ELR (cell line): ENCODE measurements at places on chromosomes 1 and 21.

DNA sequence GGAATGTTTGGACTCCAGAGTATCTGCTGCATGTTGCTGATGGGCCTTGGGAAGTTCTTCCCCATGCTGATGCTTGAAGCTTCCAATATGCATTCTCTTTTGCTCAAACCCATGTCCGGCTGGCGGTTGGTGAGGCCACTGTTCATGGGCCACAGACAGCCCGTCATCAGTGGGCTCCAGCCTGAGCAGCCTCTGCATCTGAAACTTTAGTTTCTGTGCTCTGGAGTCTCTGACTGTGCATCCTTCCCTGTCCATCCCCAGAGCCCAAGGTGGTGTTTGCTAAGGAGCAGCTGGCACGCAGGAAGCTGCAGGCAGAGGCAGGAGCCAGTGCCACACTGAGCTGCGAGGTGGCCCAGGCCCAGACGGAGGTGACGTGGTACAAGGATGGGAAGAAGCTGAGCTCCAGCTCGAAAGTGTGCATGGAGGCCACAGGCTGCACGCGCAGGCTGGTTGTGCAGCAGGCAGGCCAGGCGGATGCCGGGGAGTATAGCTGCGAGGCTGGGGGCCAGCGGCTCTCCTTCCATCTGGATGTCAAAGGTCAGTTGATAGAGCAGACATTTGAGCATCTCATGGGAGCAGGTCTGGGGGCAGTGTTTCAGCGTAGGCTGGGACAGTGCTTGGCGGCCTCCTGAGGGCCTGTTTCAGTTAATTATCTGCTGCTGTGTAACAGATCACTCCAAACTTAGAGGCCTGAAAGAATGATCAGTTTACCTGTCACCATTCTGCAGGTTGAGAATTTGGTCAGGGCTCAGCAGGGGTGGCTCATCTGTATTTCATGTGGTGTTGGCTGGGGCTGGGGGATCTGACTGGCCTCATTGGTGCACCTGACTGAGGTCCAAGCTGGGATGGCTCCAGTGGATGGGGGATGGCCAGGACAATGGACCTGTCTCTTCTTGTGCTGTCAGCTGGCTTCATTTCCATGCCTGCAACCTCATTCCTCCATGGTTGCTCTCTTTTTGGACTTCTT lies 16.6 kb downstream of the OBSCN start:
- no peak for DNase-seq

DNA sequence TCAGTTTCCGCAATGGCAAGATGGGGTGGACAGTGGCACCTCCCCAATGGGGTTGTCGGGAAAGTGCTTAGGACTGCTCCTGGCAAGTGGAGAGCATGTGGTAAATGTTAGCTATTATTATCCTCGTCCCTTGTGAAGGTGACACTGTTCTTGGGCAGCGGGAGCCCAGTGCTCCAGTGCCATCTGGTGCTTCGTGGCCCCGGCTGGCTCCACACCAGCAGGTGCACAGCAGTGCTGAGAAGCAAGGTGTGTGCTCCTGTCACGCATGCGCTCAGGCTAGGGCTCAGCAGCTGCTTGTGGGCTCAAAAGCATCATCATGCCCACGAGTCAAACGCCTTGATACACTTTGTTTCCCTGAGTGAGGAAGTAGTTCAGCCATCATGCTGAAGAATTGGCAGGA lies 24.9 kb upstream of the KCNC4 start:
- DNase-seq, result no peak

- DNase-seq, result peak; percentile 76
These were observed 41.7 kb upstream of the SYT14 start for GRCh38 chr1:209896346-209896745.

- DNase-seq, result peak; percentile 86
These were observed 35.6 kb upstream of the TMEM61 start for GRCh38 chr1:54944610-54945392.

- DNase-seq, result peak; percentile 87
These were observed 365.7 kb upstream of the USP24 start for GRCh38 chr1:55580845-55581332.

DNA sequence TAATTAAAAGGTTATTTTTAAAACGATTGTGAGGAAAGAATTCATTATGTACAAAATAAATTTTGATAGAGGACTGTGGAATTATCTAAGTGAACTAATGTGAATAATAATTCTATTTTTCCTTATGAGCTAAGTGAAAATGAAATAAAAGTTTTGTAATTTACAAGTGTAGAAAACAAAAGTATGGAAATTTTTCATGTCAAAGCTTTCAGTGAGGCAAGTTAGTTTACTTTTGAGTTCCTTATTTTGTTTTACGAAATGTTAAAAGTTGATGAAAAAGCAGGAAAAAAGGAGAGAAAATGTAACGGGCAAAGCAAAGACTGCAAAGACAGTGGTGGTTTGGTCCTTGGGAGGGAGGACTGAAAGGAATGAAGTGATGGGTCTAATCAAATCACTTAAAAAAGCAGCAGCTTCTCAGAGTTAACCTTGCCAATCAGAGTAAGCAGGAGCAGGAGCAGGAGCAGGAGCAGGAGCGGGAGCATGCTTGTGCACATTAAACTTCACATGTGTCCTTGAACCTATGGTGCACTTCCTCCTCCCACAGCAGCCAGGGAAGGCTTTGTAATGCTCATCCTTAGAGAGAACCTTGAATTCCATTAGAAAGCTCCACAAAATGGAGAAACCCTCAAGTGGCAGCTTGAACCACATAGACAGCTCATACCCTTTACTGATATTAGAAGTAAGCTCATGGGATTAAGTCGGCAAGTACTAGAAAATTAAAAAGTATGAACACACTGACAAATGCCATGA lies 133.4 kb downstream of the LHX4 start:
- DNase-seq, result no peak

- peak; percentile 43 for DNase-seq
These were observed 519 bp downstream of the RERE start for GRCh38 chr1:8816831-8817411.

GRCh38 chr1:33385251-33385650 lies 45.6 kb downstream of the PHC2 start:
- DNase-seq, result no peak

- no peak for DNase-seq
These were observed 44.4 kb downstream of the RNF11 start for GRCh38 chr1:51280321-51280978.

DNA sequence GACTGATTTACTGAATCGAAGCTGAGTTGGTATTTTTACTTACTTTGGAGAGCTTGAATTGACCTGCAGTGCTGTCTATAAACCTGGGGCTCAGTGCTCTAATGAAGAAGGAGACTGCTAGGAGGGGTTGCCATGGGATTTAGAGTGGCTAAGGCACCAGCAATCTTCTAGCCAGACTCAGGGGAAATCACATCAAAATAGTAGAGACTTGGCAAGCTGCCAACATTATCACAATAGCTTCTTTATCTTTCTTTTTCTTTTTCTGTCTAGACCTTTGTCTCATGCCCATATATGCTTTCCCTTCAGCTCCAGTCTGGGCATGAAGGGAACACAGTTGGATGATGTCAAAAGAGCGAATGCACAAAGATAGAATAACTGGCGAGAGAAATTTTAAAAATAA lies 301.1 kb upstream of the DPYD start:
- peak; percentile 17 for DNase-seq

GRCh38 chr1:208077232-208078075 lies 166.5 kb upstream of the CD34 start:
- DNase-seq, result no peak

DNA sequence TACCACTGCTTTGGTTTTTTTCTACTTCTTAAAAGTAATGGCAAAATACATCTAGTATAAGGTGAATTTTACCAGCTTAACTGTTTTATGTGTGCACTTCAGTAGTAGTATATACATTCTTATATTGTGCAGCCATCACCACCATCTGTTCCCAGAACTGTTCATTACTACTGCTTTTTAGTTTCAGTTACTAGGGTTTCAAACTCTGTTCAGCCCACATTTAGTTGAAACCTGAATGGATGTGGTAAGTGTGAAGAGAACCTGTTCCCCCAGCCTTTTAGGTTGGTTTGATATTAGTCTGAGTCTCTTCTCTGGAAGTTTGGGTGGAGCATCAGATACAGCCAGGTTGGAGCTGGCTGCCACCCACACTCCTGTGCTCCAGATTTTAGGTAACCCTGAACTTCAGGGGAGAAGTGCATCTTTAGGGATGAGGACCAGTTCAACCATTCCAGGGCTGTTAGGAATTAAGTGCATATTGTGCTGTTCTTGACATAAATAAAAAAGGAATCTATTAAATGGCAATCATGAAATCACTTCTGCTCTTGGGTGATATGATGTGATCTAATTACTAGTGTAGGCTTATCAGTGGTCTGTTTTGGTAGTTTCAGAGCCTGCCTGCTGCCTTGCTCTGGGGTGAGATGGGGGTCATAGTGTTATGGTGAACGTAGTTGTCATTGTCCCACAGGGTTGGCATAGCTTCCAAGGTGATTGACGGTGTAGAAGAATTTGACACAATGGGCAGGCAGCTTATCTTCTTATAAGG lies 32.1 kb downstream of the URB2 start:
- no peak for DNase-seq

DNA sequence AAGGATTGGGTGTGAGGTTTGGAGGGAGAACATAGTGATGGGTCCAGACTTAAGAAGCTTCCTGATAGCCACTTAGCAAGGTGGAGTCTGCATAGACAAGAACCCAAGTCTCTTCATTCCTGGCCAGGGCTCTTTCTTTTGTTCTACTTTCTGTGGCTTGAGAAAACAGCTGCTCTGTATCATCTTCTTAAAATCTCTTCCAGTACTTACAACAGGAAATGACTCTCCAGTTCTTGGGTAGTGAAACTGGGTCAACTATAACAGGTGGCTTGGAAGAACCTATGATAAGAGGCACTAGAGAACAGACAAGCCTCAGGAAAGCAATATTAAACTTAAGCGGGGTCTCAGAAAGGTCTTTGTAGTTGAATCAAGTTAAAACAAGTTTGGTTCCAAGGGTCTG lies 148.1 kb upstream of the USP24 start:
- peak; percentile 40 for DNase-seq

DNA sequence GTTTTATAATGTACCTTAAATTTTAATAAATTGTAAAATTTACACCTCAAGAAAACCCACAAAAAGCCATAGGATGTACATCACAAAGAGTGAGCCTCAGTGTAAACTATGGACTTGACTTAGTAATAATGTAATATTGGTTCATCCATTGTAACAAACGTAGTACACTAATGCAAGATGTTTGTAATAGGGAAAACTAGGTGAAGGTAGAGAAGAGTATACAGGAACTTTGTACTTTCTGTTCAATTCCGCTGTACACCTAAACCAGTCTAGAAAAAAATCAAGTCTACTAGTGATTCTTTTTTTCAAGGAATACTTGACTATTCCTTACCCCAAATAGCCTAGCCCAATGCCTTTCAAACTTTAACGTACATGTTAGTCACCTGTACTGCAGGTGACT lies 222.3 kb upstream of the FGGY start:
- no peak for DNase-seq

GRCh38 chr1:22850681-22851080 lies 122.0 kb downstream of the LACTBL1 start:
- DNase-seq, result no peak

DNA sequence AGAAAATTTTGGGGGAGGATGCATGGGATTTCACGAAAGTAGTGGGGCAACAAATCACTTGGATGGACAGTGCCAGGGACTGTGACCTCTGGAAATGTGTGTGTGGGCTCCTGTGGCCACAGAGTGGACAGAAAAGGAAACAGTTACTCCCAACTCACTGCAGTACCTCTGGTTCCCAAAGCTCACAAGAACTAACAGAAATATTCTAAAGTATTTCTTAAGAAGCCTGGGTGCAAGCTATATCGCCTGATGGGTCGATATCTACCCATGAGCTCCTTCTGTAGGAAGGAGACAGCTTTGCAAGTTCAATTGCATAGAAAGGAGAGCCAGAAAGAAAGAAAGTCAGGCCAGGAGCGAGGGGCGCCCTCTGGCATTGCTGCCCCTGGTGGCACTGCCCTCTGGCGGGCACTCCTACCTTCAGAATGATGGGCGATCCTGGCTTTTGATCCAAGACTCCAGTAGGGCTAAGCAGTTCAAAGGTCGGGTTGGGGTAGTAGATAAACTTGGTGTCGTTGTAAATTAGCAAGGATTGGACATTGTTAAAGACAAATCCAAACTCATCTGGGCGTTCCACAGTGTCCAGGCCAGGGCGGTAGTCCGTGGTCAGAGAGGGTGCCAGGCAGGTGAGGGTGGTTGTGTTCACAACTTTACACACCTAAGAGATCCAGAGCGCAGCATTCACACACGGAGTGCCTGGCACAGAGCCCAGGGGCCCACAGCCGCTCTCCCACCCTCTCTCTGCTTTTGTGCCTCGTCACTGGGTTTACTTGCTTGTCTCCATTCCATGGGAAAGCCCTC lies 134.7 kb upstream of the CD34 start:
- DNase-seq, result no peak

DNA sequence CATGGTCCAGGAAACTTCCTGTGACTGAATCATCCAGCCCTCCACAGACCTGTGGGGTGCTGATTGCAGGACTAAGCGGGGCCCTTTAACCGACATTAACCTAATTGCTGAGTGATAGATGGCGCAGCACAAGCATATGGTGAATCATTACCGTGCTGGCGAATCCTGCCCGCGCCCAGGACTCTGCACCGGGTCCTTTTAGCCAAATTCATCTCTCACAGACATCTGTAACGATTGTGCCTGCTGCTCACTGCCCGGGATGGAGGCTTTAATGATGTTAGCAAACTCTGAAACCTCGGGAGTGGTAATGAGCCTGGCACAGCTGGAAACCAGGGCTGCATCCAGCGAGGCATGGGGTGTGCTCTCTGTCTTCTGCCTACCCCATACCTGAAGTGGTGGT lies 147.3 kb upstream of the CD34 start:
- no peak for DNase-seq

- DNase-seq, result no peak
These were observed 108.9 kb upstream of the ADAR start for GRCh38 chr1:154716614-154717527.

- DNase-seq, result no peak
These were observed 9.5 kb upstream of the PLEKHM2 start for GRCh38 chr1:15674386-15675159.

DNA sequence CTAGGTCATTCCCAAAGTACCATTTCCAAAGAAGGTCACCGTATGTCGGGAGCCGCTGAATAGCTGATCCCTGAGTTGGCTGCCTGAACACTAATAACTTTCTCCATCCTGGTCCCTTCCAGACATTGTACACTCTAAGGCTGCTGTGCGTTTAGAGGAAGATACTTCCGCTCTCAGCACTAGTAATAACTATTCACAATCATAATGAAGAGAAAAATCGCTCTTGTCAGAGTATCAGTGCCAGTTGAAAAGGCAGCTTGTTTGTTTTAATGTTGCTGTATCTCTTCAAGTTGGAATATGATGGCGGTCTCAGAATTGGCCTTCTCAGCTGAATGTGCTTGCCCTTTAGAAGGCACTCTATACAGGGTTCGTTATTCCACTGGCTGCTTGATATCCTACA lies 43.5 kb downstream of the TGFB2 start:
- no peak for DNase-seq

GRCh38 chr1:197781968-197782721 lies 6.9 kb upstream of the DENND1B start:
- DNase-seq, result peak; percentile 83

- no peak for DNase-seq
These were observed 31.1 kb upstream of the ARHGEF16 start for GRCh38 chr1:3423245-3423829.

GRCh38 chr1:64129701-64130100 lies 73.7 kb upstream of the UBE2U start:
- no peak for DNase-seq

GRCh38 chr1:119651641-119652040 lies 3.6 kb upstream of the ZNF697 start:
- no peak for DNase-seq
